ENCODE measurements at places on chromosomes 12 and 14.
A peak's percentile ranks its signal among the peaks of the same experiment; 100 is the strongest.

- DNase-seq = no peak
Measured at GRCh38 chr14:38175658-38176057, 32.0 kb upstream of the SSTR1 start.

DNA sequence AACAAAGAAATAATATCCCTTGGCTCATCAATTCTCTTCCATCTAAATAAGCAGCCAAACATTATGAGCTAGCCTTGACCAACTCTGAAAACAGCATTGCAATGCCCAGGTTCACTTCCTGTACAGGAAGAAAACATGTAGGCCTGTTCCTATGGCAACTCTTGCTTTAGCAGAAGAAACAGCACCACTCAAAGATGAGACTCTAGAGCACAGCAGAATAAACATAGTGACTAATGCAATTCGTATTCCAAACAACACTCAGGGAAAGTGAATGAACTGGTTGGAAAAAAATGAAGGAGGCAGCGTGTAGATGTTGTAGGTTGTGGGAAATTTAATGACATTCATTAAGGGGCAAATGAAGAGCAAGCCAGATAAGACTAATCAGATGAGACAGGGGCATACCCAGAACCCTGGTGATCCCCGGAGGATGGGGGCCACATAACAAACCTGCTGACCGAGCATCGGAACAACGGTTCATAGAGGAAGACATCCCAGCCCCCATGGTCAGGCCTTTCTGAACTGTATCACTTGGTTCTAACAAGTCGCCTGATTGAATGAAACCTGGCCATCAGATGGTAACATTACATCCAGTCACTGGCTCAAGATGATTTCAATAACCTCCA lies 9.0 kb downstream of the ARHGDIB start:
- peak; percentile 68 for DNase-seq

GRCh38 chr12:104730763-104731162 lies 227.3 kb downstream of the SLC41A2 start:
- no peak for DNase-seq

GRCh38 chr12:16197600-16197999 lies 79.9 kb downstream of the SLC15A5 start:
- no peak for DNase-seq

DNA sequence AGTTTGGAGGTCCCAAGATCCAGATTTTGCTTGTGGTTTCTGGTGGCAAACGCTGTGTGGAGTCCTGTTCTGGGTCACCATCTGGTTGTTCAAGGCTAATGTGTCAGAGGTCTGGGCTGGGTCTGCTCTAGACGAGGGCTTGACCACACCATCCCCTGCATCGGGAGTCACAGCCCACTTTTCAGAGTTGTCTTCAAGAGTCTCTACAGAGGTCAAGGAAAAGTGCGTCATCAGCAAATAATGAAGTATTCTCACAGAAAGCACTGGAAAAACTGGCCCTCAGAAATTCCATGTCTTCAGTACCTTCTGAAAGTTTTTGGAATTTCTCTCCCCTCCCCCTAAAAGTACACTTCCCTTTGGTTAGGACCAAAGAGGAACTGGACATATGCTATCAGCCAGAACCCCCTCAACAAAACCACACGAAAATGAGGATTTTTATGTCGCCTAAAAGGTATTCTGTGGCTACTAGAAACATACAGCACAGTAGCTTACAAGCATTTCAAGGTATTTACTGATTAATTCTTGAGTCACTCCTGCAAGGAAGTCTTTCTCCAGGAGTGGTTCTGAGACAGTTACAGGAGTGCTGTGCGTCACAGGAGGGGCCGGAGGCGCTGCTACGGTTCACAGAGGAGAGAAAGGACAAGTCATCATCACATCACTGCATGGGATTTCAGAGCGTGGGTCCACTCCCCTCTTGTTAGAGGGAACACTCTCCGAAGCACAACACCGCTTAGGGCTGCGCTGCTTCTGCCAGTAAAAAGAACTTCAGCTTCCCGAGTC lies 35.4 kb downstream of the RAD52 start:
- DNase-seq = peak; percentile 48

DNA sequence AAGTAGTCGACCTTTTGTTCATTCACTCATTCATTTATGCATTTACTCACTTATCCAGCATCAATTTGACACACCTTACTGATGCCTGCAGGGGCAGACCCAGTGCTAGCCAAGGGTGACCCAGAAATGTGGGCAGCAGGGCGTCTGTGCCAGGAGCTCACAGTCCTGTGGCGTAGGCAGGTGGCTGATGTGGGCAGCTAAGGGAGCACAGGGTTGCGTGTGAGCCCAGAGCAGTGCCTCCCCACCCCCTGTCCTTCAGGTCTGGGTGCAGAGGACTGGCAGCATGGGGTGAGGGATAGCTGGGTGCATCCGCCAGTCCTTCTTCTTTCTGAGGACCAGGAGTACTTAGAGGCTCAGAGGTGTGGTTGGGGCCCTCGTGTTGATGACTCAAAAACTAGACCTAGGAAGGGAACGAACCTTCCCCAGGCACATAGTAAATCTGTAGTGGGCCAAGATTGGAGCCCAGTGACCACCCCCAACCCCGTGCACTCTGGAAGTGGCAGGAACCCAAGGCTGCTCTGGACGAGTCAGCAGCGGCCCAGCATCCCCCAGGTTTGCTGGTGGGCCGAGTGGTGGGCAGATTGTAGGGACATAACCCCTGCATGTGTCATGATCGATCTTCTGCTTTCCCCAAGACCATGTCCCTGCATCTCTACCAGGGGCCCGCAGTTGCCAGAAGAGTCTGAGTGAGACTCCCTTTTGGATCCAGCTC lies 63.9 kb downstream of the BEGAIN start:
- DNase-seq = no peak

Measured in KBM-7 (cell line).